Esophagus muscularis mucosa (tissue), 4 donors: ENCODE measurements at places on chromosomes 2 and 18. TPM values are rescaled to one million over a fixed set of nuclear protein-coding genes. Genes with fewer than 3 reads are reported as not detected.

REG3A gene
- not detected for total RNA-seq

METTL8 gene
- 43.3 TPM for total RNA-seq

TCF23 gene
- not detected for total RNA-seq

SULT1C4 gene
- 5.2 TPM for total RNA-seq

PSTPIP2 gene
- 7.4 TPM for total RNA-seq

TMEM37 gene
- 2.2 TPM for total RNA-seq

MTHFD2 gene
- total RNA-seq = 49.1 TPM

DNA sequence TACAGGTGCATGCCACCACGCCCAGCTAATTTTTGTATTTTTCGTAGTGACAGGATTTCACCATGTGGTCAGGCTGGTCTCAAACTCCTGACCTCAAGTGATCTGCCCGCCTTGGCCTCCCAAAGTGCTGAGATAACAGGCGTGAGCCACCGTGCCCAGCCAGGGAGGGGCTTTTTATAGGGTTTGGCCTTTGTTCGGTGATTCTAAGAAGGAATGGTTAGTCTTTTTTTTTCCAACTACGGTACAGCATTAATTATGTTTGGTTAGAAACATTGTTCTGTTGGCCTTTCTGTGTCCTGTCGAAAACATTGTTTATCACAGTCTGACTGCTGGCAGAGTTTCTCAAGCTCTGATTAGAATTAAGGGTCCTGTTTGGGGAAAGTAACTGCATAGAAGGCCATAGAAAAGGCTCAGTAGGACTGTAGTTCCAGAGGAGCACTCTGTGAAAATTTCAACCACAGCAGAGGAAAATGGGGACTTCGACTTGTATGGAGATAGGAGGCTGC, 19.3 kb upstream of the SMCHD1 start:
- H3K36me3 ChIP-seq = no peaks in the 10 kb centered on the region
- peak overlapping the region; percentile 77 for H3K27ac ChIP-seq
- DNase-seq = no peak
- no peaks in the 10 kb centered on the region for H3K27me3 ChIP-seq
- H3K4me3 ChIP-seq = no peak overlapping the region
- H3K4me1 ChIP-seq = peaks cover 11% of the 10 kb centered on the region

DNA sequence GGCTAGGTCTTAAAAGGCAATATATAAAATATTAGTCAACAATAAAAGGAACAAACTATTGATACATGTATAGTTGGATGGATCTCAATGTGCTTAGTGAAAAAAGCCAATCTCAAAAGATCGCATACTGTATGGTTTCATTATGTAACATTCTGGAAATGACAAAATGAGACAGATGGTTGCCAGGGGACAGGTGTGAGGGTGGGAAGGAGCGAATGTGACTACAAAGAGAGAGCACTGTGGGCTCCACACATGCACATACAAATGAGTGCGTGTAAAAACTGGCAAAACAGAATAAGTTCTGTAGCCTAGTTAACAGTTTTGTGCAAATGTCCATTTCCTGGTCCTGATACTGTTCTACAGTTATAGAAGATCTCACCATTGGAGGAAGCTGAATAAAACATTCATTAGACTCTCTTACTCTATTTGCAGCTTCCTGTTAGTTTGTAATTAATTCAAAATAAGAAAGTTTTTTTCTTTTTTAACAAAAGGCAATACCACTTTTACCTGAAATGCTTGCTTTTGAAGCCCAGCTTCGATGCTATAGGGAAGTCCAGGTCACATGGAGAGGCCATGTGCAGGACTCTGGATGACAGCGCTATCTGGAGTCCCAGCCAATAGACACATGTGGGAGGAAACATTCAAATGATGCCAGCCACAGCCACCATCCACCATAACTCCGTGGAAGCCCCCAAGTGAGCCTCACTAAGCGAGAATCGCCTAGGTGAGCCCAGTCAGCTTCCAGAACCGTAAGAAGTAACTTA, 21.0 kb upstream of the C2orf80 start:
- no peak overlapping the region for H3K4me3 ChIP-seq
- no peaks in the 10 kb centered on the region for H3K4me1 ChIP-seq
- H3K27me3 ChIP-seq = no peaks in the 10 kb centered on the region
- no peaks in the 10 kb centered on the region for H3K36me3 ChIP-seq
- no peak for DNase-seq

GRCh38 chr2:200319548-200320337, 13.2 kb downstream of the SPATS2L start:
- peaks cover 19% of the 10 kb centered on the region for H3K4me1 ChIP-seq
- H3K4me3 ChIP-seq = no peak overlapping the region
- H3K36me3 ChIP-seq = no peaks in the 10 kb centered on the region
- no peak for DNase-seq

DNA sequence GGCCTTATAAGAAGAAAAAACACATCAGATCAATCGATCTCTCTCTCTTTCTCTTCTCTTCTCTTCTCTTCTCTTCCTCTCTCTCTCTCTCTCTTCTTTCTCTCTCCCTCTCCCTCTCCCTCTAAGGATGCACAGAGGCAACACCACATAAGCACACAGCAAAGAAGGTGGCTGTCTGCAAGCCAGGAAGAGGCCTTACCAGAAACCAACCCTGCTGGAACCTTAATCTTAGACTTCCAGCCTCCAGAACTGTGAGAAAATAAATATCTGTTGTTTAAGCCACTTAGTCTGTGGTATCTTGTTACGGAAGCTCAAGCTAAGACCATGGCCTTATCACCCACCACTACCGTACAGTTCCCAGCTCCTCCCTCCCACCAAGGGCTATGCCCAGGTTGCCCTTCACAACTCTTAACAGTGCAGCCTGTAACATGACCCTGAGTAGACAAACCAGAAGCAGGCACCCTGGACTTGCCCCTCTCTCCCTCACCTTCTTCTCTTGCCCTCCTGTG, 25.2 kb upstream of the TMEM237 start:
- H3K27ac ChIP-seq = no peak overlapping the region
- no peak for DNase-seq
- no peaks in the 10 kb centered on the region for H3K4me1 ChIP-seq
- H3K27me3 ChIP-seq = no peaks in the 10 kb centered on the region
- H3K36me3 ChIP-seq = no peaks in the 10 kb centered on the region
- H3K4me3 ChIP-seq = no peak overlapping the region

- DNase-seq = no peak
- H3K27me3 ChIP-seq = no peaks in the 10 kb centered on the region
Observed at GRCh38 chr2:162965191-162965590, 126.6 kb upstream of the KCNH7 start.

DNA sequence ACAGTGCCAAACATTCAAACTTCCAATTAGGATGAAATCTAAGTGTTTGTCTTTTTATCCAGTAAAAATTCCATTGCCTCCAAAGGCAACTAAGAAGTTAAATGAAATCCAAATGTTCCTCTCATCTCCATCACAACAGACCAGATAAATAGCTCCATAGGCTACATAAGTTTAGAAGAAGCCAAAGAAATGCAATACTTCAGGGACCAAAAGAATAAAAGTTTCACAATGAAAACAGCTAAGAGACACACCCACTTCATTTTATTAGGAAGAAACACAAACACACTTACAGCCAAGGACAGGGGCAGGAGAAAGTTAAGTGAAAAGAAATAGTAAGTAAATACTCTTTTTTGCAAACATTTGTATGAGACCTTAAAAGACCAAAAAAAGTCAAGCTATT, 88.5 kb upstream of the CCDC150 start:
- no peaks in the 10 kb centered on the region for H3K36me3 ChIP-seq
- H3K4me3 ChIP-seq = no peak overlapping the region
- no peaks in the 10 kb centered on the region for H3K27me3 ChIP-seq
- no peak for DNase-seq
- H3K27ac ChIP-seq = no peak overlapping the region

- no peaks in the 10 kb centered on the region for H3K27me3 ChIP-seq
- H3K4me1 ChIP-seq = no peaks in the 10 kb centered on the region
- no peak overlapping the region for H3K4me3 ChIP-seq
- no peak for DNase-seq
- no peak overlapping the region for H3K27ac ChIP-seq
Observed at GRCh38 chr2:80592106-80592505, 287.6 kb upstream of the LRRTM1 start.

DNA sequence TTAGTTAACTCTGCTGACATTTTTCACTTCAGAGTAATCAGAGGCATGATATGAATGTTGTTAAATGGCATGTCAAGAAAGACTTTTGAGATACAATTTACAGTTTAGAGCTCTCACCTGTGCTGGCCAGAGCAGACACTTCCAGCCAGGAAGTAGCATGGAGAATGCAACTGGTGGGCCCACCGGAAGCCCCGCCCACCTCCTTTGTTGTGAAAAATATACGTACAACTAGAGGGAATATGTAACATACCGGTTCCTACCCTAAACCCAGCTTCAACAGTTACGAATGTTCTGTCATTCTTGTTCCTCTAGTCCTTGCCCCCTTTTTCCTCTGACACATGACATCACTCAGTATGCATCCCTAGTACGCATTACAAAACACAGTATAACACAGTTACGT, 70.2 kb upstream of the ITM2C start:
- H3K4me1 ChIP-seq = peaks cover 94% of the 10 kb centered on the region
- peak overlapping the region; percentile 80 for H3K27ac ChIP-seq
- H3K4me3 ChIP-seq = peak overlapping the region; percentile 6
- H3K36me3 ChIP-seq = peaks cover 18% of the 10 kb centered on the region

DNA sequence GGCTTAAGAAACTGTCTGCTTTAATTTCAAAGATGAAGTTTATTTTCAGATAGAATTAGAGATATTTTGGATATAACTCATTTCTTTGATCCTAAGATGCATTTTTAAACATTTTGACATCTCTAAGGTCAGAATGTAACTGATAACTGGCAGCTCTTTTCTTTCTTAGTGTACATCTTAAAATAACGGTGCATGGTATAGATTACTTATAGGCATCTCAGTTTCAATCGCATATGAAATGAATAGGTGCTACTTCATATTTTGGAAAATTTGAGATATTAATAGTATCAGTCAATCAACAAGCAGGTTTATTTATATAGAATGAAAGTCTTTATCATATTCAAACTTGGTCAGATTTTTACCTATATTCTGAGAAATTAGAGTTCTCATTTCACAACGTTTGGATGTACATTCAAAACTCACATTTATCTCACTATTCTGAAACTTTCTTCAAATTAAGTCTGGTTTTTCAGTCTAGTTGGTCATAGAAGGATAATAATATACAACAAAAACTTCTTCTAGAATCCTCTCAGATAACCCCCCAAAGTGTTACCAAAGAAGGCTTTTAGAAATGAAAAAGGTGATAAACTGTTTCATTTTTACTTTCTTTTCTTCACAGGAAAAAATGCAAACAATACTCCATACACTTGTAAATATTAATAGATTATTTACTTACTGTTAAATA, 122.8 kb upstream of the WDSUB1 start:
- no peak for DNase-seq
- H3K27ac ChIP-seq = no peak overlapping the region
- H3K36me3 ChIP-seq = peaks cover 7% of the 10 kb centered on the region
- H3K4me3 ChIP-seq = no peak overlapping the region

DNA sequence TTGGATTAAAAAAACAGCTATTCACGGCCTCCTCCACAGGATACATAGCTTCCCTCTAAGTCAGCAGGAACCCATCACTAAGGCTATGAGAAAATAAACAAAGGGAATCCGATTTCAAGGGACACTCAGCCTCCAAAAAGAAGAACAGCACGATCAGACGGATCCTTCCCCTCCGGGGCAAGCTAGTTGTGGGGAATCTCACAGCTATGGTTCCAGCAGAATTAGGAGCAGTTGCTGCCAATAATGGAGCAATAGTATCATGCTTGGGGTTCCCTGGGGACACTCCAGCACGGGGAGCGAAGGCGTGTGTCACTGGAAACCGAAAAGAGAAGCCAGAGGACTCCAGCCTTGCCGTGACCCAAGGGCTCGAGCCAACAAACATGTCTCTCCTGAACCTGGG, 163.1 kb downstream of the TTC32 start:
- peak overlapping the region; percentile 59 for H3K27ac ChIP-seq
- DNase-seq = no peak
- H3K36me3 ChIP-seq = no peaks in the 10 kb centered on the region

DNA sequence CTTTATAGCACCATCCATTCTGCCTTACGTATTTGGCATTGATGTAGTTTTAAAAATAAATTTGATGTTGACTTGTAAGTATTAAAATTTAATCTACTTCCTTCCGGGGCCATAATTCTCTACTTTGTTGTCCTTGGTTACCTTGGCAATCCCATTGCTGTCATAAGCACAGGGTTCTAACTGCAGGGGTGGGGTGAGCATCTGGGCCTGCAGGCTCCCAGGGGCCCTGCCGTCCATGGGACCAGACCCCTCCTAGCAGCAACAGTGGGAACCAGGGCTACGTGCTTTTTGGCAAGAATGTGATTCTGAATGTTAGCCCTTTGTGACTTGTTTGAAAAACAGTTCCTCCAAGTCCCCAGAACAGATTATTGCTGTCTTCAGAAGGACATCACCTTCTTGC, 4.9 kb downstream of the ASAP2 start:
- H3K27ac ChIP-seq = peak overlapping the region; percentile 46
- H3K4me1 ChIP-seq = peaks cover 39% of the 10 kb centered on the region
- H3K27me3 ChIP-seq = no peaks in the 10 kb centered on the region

DNA sequence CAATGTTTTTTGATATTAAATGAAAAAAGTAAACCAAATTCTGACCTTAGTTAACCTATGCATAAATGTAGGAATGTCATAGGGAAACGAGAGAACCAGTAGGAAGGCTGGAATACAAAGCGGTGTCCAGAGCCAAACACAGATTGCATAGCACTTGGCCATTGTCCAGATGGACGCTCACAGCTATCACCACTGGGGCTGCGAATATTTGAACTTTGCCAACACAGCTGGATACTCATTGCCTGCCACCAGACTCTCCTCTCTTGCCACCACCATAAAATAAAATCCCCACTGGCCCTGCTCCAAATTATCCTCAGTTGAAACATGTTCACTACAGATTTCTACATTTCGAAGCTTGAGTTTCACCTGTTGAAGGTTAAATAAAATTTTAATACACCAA, 159.3 kb upstream of the GULP1 start:
- DNase-seq = no peak
- H3K36me3 ChIP-seq = no peaks in the 10 kb centered on the region
- H3K27me3 ChIP-seq = no peaks in the 10 kb centered on the region
- H3K4me1 ChIP-seq = no peaks in the 10 kb centered on the region

GRCh38 chr2:68342470-68342869, 22.6 kb upstream of the PLEK start:
- no peaks in the 10 kb centered on the region for H3K36me3 ChIP-seq
- DNase-seq = no peak
- no peak overlapping the region for H3K4me3 ChIP-seq
- H3K27ac ChIP-seq = no peak overlapping the region

DNA sequence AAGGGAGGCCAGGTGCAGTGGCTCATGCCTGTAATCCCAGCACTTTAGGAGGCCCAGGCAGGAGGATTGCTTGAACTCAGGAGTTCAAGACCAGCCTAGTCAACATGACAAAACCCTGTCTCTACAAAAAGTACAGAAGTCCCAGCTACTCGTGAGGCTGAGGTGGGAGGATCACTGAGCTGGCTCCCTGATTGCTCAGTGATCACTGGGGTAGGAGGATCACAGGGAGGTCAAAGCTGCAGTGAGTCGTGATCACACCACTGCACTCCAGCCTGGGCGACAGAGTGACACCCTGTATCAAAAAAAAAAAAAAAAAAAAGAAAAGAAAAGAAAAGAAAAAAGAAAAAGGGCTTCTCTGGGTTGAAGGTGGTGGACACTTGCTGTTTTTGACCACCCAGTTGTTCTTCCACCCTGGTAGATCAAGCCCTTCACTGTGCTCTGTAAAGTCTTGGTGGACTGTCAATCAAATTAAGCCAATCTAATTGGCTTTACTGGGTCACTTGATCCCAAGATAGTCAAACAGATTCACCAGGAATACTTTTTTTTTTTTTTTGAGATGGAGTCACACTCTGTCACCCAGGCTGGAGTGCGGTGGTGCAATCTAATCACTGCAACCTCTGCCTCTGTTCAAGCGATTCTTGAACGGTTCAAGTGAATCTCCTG, 191.6 kb downstream of the AGPS start:
- no peak overlapping the region for H3K4me3 ChIP-seq
- no peaks in the 10 kb centered on the region for H3K36me3 ChIP-seq
- H3K4me1 ChIP-seq = no peaks in the 10 kb centered on the region
- no peaks in the 10 kb centered on the region for H3K27me3 ChIP-seq
